ENCODE measurements at places on chromosomes 6 and 20.
A peak's percentile ranks its signal among the peaks of the same experiment; 100 is the strongest.

DNA sequence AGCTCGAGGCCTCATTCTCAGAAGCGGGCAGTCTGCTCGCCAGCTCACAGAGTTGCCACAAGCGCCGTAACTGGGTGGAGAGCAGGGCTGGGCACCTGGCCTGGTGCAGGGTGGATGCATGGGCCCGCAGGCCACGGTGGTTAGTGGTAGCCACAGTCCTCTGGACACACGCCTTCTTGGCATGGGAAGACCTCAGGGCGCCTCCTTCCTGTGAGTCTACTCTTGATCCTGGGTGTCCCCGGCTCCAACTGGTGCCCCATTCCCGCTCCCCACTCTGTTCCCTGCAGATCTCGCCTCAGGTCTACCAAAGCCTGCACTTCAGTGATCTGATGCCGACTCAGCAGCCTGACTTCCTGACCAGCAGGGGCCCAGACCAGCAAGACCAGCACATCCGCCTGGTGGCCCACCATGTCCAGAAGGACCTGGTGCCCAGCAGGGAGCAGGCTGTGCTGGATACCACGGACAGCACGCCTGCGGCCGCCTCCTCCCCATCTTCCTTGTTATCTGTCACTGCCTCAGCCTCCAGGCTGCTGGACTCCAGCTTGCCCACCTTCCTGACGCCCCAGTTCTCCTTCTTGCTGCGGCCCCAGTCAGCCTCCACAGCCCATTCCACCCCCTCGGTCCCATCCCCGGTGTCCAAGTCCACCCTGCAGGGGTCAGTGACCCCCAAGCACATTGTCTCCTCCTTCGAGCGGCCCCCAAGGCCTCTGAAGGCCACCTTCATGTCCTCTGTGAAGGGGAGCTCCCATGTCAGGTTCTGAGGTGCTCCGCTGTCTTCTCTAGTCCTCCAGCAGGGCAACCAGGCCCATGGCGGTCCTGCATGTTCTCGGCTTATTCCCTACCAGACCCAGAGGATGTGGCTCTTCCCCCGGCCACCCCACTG is 43.1 kb downstream of the SUN5 start:
- DNase-seq = no peak

- no peak for DNase-seq
Observed at GRCh38 chr6:13762611-13763441, 51.2 kb upstream of the RANBP9 start.

- no peak for DNase-seq
Observed at GRCh38 chr6:105940990-105941389, 145.1 kb upstream of the PRDM1 start.

DNA sequence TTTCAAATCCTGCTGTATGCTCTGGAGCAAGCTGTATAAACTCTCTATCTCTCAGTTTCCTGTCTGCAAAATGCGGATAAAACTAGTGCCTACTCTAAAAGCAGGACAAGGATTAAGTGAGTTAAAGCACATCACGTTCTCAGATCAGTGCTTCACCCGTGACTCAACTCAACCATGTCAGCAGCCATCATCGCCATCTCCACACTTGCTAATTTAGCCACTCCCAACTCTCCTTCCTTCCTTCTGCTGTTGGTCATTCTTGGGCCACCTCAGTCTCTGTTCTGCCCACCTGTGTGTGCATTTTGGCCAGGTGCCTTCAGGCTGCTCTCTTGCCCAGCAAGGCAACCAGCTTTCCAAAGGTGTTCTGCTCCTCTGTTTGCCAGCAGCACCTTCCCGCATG is 260.0 kb upstream of the CDYL start:
- no peak for DNase-seq

DNA sequence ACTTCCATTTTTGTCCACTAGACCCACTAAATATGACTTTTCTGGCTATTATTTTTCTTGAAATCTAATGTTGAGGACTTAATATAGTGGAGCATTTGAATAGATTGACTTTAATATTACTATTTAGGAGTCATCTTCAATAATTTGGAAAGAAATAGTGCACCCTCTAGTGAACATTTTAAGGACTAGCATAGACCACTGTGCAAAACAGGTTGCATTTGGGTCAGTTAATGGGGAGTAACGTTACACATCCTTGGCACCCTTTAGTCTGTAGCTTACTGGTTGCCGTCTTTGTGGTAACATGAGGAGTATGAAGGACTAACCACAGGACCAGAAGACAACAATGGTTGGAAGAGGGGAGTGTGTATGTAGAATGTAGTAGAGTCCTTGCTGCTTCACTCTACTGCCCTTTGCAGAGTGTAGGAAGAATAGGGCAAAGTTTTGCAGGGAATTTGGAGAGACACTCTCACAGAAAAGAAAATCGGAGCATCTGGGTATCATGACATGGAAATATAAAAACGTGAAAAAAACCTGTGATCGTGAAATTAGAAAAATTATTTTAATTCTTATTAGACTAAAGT is 25.2 kb downstream of the RFPL4B start:
- DNase-seq = no peak

DNA sequence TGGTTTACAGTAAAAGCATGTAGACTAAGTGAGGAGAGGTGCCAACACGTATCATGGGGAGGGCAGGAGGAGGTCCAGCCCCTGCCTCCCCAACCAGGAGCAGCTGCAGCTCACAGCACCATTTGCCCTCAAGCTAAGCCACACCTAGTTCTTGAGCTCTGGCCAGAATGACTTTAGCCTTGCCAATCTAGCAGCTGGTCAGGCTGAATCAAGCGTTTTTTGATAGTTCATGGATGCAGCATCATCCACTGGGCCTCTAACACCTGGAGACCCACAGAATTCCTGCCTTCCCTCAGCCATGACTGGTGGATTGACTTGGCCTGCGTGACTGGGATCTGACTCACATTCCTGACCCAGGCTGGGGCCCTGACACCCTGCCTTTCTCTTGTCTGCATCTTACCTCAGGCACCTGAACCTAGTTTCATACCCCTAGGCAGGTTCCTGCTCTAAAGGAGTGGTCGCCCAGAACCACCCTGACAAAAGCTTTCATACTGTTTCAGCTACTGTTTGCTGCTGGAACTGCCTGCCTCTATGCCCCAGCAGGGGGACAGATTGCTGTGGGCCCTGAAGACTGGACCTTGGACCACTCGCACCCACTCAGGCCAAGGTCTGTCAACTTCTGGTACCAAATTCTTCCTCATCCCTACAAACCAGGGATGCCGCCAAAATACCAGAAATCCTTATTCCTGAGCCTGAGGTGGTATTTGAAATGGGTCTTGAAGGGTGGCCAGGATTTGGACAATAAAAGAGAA is 122.3 kb downstream of the QRSL1 start:
- DNase-seq = no peak

DNA sequence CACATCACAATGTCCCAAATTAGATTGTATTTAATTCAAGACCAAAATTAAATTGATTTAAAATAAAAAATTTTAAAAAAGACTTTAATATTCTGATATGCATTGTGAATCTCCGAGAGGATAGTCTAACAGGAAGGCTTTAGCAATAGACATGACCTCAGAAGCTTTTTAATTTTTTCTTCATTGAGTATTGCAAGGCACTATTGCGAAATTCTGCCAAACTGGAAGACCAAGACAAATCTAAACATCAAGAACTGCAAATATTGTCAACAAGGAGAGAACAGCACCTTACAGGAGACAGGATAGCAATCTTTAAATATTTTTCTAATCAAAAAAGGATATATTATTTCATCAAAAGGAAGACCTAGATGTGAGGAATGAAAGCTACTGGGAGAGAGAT is 56.9 kb downstream of the BMP5 start:
- DNase-seq = no peak

DNA sequence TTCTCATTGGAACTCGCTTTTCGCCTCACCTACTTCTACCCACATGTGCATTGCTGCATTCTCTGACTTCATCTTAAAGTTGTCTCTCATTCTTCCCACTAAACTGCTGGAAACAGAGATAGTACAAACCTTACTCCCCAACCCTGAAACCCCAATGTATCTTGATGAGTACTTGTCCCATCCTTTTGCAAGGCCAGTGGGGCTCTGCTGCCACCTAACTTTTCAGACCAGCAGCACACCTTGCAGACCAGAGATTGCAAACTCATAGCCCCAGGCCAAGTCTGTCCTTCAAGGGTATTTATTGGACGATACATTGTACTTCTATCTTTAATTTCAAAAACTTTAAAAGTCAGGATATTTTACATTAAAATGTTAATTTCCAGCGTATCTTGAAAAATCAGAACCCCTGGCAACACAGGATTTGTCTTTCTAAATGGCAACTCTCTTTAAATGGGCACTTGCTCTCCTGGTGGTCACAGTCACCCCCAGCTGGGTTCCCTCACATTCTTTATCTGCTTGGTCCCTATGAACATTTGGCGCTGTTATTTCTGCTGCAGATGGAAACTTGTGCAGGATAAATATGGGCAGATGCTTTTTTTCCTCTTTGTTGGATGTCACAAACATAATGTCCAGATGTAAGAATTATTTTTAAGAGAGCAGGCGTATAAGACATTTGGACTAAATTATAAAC is 83.9 kb downstream of the SOD2 start:
- no peak for DNase-seq

DNA sequence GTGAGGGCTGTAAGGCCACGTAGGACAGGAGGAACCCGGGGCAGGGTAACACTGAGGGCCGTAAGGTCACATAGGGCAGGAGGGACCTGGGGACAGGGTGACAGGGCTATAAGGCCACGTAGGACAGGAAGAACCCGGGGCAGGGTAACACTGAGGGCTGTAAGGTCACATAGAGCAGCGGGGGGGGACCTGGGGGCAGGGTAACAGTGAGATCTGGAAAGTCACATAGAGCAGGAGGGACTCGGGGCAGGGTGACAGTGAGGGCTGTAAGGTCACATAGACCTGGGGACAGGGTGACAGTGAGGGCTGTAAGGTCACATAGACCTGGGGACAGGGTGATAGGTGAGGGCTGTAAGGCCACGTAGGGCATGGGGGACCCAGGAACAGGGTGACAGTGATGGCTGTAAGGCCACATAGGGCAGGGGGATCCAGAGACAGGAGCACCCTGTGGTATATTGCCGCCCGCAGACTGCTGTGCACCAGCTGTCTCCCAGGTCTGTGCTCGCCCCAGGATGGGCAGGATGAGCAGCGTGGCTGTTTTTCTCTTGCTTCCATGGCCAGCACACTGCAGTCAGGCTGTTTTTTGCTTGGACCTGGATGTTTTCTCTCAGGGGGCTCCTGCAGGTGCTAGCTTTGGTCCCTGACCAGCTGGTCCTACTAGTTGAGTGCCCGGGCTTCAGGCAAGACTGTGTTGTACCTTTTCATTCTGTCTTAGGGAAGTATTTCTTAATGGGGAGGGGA is 55.7 kb downstream of the SYTL3 start:
- no peak for DNase-seq

DNA sequence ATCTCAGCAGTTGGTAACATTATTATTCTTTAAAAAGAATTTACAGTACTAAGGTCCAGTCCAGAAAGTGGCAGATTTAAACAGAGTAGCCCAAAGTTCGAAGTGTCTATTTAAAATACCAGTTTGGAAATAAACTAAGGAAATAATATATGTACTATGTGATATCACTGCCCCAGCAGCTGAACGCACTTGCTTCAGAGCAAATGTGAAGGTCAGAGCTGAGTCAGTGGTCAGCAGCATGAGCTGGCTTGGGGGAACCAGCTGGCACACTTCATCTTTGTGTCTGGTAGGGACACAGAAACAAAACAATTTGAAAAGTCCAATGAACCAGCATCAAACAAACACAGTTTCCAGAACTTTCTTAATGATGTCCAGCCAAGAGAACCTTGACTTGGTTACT is 15.4 kb downstream of the TMEM14B start:
- no peak for DNase-seq

DNA sequence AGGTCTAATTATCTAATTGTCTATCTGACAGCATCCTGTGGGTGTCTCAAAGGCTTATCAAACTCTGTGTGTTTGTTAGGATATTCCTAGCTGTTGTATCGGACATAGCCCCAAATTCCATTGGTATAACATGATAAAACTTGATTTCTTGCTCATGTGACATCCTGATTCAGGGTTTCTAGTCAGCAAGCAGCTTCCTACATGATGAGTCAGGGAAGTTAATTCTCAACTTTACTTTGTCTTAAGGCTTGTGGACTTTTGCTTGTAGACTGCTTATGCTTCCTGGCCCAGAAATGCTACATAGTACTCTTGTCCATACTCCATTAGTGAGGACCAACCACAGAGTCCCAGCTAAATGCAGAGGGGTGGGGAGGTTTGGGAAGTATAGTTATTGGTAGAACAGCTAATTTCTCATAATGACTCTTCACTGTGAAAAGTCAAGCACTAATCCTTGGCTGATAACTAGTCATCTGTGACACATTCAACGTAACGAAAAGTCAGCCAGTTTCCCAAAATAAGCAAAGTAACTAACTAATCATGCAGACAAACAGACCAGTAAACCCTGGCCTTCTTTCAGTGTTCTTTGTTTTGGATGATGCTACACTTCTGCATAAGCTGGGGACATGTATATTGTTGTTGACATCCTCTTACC is 25.8 kb downstream of the NKAIN2 start:
- DNase-seq = no peak

DNA sequence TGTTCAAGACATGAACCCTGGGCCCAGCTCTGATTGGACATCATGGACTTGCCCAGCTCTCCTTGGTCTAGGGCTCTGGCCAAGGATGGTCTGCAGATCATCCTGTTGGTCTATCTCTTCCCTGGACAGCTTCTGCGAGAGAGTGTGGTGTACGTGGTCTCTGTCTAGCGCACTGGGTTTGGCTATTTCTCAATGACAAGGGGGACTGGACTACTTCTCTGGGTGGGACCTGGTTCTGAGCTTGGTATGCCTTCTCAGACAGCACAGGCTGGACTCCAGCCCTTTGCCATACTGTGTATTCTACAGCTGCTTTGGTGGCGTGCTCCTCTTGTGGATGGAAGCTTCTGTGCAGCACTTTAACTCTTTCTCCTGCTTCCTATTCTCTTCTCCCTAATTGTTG is 8.5 kb upstream of the RAET1E start:
- DNase-seq = no peak

- DNase-seq = no peak
Observed at GRCh38 chr6:103081876-103082630, 1688.5 kb downstream of the GRIK2 start.

GRCh38 chr6:82397962-82398692 is 34.5 kb downstream of the TPBG start:
- DNase-seq = no peak

- peak; percentile 11 for DNase-seq
Observed at GRCh38 chr6:97059473-97059872, 134.9 kb downstream of the KLHL32 start.

- DNase-seq = no peak
Observed at GRCh38 chr6:72715119-72715518, 93.3 kb downstream of the KCNQ5 start.

GRCh38 chr20:49850463-49851230 is 38.0 kb downstream of the SLC9A8 start:
- DNase-seq = no peak

- DNase-seq = peak; percentile 24
Observed at GRCh38 chr6:35052694-35053565, 88.2 kb downstream of the TCP11 start.

GRCh38 chr6:65633501-65633900 is 73.5 kb downstream of the EYS start:
- no peak for DNase-seq

GRCh38 chr20:58173930-58174707 is 54.3 kb downstream of the ANKRD60 start:
- no peak for DNase-seq

- DNase-seq = no peak
Observed at GRCh38 chr6:40754461-40755045, 167.4 kb upstream of the LRFN2 start.

GRCh38 chr6:111411978-111412566 is 70.9 kb downstream of the REV3L start:
- DNase-seq = no peak

Measured in caudate nucleus (tissue), 63 donors.